ENCODE measurements at places on chromosomes 5 and 9. TPM values are rescaled to one million over a fixed set of nuclear protein-coding genes. Genes with fewer than 3 reads are reported as not detected.

GRCh38 chr9:124505006-124505900 is 1.9 kb downstream of the NR5A1 start:
- no peak overlapping the region for H3K27ac ChIP-seq
- DNase-seq, result no peak
- peaks cover 8% of the 10 kb centered on the region for H3K4me1 ChIP-seq
- H3K4me3 ChIP-seq, result no peak overlapping the region

- no peak overlapping the region for H3K27ac ChIP-seq
- no peaks in the 10 kb centered on the region for H3K4me1 ChIP-seq
- H3K27me3 ChIP-seq, result no peaks in the 10 kb centered on the region
- no peak for DNase-seq
- H3K4me3 ChIP-seq, result no peak overlapping the region
Observed at GRCh38 chr5:59437176-59437575, 456.4 kb downstream of the PDE4D start.

- H3K27me3 ChIP-seq, result no peaks in the 10 kb centered on the region
- peaks cover 4% of the 10 kb centered on the region for H3K36me3 ChIP-seq
- peak overlapping the region; percentile 80 for H3K4me3 ChIP-seq
- no peak for DNase-seq
- H3K4me1 ChIP-seq, result peaks cover 16% of the 10 kb centered on the region
- H3K27ac ChIP-seq, result no peak overlapping the region
Observed at GRCh38 chr5:69167493-69167855, 524 bp downstream of the CCNB1 start.

DNA sequence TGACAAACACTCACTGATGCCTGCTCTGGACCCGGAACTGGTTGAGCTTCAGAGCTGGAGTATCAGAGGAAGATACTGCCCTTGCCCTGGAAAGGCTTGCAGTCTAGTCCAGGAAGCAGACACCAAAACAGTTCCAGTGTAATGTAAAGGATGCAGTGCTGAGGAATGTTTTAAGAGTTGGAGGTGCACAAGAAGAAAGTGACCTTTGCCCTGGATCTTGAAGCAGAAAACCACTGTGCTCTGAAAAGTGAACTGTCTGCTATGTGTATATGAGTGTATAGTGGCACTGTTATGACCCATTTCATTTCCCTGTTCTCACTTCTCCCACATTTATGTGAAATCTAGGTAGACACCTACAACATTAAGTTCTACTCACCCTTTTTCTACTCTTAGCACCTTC is 2.1 kb downstream of the ZNF346 start:
- H3K27ac ChIP-seq, result no peak overlapping the region
- no peak overlapping the region for H3K4me3 ChIP-seq
- H3K36me3 ChIP-seq, result peaks cover 10% of the 10 kb centered on the region
- DNase-seq, result no peak
- H3K27me3 ChIP-seq, result no peaks in the 10 kb centered on the region
- H3K4me1 ChIP-seq, result peaks cover 23% of the 10 kb centered on the region

ZNF300 gene
- 3.0 TPM for total RNA-seq

DNA sequence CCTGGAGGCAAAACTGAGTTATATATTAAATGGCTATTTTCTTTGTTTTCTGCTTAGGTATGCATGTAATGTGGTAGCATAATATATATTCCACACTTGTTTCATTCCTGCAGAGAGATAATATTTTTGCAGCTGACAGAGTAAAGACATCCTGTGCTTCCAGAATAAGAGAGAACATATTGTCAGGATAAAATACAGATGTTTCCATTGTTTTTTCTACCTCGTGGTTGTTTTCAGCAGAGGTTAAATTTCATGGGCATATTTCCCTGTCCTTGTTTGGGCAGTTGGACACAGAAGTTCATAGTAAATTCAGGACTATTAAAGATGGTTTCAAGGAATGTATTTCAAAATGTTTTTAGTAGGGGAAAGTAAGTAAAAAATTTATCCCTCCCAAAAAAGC is 47.6 kb upstream of the MEGF10 start:
- no peaks in the 10 kb centered on the region for H3K4me1 ChIP-seq
- no peaks in the 10 kb centered on the region for H3K36me3 ChIP-seq
- H3K27ac ChIP-seq, result no peak overlapping the region
- H3K4me3 ChIP-seq, result no peak overlapping the region
- H3K27me3 ChIP-seq, result no peaks in the 10 kb centered on the region

- no peak for DNase-seq
- no peaks in the 10 kb centered on the region for H3K27me3 ChIP-seq
- H3K27ac ChIP-seq, result no peak overlapping the region
- no peak overlapping the region for H3K4me3 ChIP-seq
Observed at GRCh38 chr5:71969460-71969859, 137.8 kb upstream of the MAP1B start.

DNA sequence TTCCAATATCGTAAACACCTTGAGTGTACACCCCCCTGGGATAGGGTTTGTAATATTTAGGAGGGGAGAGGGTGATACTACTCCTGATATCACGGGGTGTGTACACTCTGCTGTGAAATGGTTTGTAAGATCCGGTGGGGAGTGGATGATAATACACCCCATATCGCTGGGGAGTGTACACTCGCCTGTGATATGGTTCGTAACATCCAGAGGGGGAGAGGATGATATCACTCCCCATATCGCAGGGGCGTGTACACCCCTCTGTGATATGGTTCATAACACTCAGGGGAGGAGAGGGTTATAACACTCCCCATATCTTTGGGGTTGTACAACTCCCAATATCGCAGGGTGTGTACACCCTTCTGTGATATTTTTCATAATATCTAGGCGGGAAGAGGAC is 33.8 kb upstream of the SLC25A48 start:
- H3K4me1 ChIP-seq, result no peaks in the 10 kb centered on the region
- H3K4me3 ChIP-seq, result no peak overlapping the region
- no peaks in the 10 kb centered on the region for H3K36me3 ChIP-seq
- H3K27ac ChIP-seq, result no peak overlapping the region
- H3K27me3 ChIP-seq, result peaks cover 13% of the 10 kb centered on the region

- H3K36me3 ChIP-seq, result no peaks in the 10 kb centered on the region
- peak overlapping the region; percentile 56 for H3K27ac ChIP-seq
- no peaks in the 10 kb centered on the region for H3K27me3 ChIP-seq
- DNase-seq, result peak; percentile 85
- H3K4me3 ChIP-seq, result peak overlapping the region; percentile 13
Observed at GRCh38 chr5:54646356-54647101, 129.0 kb downstream of the SNX18 start.

TLX3 gene
- total RNA-seq, result not detected

NR6A1 gene
- not detected for total RNA-seq

DNA sequence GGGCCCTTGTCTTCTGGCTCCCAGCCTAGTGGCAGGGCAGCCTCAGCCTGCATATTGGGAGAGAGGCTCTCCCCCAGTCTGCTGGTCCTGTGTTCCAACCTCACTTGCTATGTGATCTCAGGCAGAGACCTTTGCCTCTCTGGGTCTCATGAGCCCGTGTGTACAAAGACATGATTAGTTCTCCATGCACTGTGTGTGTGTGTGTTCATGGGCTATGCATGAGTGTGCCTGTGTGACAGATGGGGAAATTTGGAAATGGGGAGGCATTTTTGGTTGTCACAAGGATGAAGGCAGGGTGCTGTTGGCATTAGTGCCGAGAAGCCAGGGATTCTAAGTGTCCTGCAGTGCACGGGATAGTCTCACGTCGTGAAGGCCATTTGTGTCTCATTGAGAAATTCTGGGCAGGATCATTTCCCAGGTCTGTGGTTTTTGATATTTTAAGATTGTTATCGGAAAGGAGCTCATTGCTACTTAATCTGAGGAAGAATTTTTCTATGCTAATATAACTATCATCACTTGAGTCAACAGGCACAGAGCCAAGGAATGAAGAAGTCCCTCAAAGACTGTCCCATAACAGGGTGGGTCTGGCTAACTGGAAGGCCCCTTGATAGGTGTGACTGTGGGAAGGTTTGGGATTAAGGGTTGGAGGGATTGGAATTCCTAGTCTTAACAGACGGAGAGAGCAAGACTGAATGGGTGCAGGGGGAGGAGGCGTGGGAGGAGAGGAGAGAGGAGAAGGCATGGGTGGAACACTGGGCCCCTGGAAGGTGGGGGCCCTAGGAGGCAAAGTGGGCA is 168.5 kb downstream of the RGS3 start:
- no peak overlapping the region for H3K4me3 ChIP-seq
- no peak overlapping the region for H3K27ac ChIP-seq
- no peaks in the 10 kb centered on the region for H3K36me3 ChIP-seq
- no peak for DNase-seq

DMRT3 gene
- not detected for total RNA-seq

Data from CD4-positive, alpha-beta T cell (primary cell).